Activated CD4-positive, alpha-beta T cell treated with anti-CD3 and anti-CD28 coated beads, Interleukin-2, amount 10 ng/mL, durations not matched to agents 7 days and 5 days (primary cell): ENCODE measurements at places on chromosomes 4 and X.

DNA sequence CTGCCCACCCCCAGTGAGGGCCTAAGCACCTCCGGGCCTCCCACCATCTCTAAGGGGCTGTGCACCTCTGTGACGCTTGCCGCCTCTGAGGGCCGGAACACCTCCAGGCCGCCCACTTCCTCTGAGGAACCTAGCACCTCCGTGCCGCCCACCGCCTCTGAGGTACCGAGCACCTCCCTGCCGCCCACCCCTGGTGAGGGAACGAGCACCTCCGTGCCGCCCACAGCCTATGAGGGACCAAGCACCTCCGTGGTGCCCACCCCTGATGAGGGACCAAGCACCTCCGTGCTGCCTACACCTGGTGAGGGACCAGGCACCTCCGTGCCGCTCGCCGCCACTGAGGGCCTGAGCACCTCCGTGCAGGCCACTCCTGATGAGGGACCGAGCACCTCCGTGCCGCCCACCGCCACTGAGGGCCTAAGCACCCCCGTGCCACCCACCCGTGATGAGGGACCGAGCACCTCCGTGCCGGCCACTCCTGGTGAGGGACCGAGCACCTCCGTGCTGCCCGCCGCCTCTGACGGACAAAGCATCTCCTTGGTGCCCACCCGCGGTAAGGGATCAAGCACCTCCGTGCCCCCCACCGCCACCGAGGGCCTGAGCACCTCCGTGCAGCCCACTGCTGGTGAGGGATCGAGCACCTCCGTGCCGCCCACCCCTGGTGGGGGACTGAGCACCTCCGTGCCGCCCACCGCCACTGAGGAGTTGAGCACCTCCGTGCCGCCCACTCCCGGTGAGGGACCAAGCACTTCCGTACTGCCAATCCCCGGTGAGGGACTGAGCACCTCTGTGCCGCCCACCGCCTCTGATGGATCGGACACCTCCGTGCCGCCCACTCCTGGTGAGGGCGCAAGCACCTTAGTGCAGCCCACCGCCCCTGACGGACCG, 977 bp downstream of the MAGEE1 start:
- peak; percentile 46 for DNase-seq

- no peak for DNase-seq
Observed at GRCh38 chrX:42975906-42976305, 197.9 kb upstream of the PPP1R2C start.

GRCh38 chr4:149987330-149988086, 90.7 kb upstream of the DCLK2 start:
- DNase-seq = no peak

- DNase-seq = no peak
Observed at GRCh38 chr4:81421346-81422218, 50.1 kb downstream of the RASGEF1B start.

GRCh38 chr4:124694946-124695598, 17.5 kb downstream of the ANKRD50 start:
- DNase-seq = no peak
